ENCODE measurements at places on chromosomes 2 and 18.

- peak; percentile 66 for DNase-seq
Measured at GRCh38 chr2:100247256-100248043, 74.9 kb downstream of the LONRF2 start.

- DNase-seq = peak; percentile 57
Measured at GRCh38 chr18:63439334-63439733, 17.1 kb upstream of the VPS4B start.

DNA sequence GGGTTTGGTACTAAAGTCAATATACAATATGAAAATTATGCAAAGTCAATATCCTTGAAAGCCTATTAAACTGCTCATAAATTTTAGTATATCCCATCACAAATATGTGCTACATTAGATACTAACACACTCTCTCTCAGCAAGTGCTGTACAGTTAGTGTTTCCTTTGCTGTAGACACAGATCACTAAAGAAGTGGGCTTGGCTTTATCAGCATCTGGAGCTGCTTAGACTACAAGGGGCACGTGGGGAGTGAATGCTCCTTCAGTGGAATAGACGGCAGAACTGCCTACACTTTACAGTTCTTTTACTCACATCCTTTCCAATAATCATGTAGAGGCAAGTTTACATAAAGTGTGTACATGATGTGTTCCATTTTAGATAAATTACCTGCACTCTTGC, 26.0 kb upstream of the EFEMP1 start:
- no peak for DNase-seq

DNA sequence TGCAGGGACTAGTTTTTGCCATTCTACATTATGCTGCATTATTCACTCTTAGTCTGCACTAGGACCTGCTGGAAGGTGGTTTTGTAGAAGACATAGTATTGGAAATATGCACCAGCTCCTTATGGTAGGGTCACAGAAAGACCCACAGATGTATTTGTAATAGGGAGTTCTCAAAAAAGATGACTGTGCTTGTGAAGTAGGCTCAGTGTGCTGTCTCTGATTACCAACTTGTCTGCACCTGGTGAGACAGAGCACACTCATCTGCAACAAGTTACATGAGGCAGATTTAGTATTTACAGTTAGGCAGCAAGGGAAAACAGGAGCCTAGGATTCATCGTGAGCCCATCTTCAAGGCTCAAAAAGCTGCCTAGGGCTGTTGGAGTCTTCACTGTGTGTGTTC, 29.4 kb downstream of the RHBDD1 start:
- no peak for DNase-seq

- DNase-seq = no peak
Measured at GRCh38 chr2:98793275-98793674, 62.3 kb upstream of the MGAT4A start.

DNA sequence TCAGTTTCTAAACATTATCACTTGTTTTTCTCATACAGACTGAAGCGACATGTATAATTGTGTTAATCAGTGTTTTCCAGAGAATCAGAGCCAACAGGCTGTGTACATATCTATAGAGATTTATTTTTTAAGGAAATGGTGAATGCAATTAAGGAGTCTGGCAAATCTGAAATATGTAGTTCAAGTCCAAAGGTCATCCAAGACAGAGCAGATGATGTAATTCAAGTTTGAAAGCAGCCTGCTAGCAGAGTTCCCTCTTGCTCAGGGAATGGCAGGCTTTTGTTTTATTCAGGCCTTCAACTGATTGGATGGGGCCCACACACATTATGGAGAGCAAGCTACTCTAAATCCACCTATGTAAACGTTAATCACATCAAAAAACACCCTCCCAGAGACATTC, 282.6 kb downstream of the CBLN2 start:
- DNase-seq = no peak

DNA sequence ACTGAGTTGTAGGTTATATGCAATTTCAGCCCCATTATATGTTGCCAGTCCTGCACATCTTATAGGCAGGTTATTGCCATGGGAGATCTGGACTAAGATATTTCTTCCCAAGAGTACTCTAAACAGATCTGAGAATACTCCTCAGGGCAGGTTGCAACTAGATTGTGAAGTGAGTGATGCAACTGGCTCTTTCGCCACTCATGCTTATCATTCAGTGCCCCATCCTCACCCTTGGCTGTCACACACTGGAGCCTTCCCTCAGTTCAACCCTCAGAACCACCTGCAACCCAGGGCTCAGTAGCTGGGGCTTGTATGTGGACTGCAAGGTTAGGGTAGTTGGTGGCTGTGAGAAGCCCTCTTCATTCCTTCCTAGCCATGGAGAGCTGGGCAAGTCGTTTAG, 14.1 kb downstream of the MERTK start:
- no peak for DNase-seq

DNA sequence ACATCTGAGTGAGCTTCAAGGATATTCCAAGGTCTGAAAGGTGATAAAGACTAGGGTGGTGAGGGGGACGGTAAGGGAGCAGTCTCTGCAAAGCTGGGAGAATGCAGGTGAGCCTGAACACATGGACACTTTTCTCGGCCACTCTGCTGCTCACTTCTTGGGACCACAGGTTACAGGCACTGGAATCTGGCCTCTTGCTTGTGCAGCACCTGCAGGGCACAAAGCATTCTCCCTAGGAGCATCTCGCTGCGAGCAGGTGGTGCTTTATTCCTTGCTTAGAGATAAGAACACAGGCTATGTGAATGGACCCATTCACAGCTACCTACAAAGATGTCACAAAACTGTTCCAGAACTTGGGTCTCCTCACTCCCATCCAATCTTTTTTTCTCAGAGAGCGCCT, 153.2 kb downstream of the DDX1 start:
- DNase-seq = no peak

DNA sequence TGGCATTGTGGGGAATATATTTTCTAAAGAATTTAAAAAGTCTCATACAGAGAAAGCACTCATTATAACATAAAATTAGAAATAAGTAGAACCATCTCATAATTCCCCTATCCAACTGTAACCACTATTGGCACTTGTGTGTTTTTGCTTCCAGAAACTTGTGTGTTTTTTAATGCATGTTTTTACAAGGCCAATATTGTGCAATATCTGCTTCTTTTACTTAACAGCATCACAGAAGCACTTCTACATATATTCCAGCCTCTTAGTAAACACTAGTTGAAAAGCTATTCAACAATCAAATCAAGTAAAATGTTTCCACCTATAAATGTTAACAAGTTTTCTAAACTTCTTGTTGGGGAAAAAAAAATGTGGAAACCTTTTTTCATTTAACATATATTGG, 132.7 kb downstream of the LRP2 start:
- DNase-seq = no peak

DNA sequence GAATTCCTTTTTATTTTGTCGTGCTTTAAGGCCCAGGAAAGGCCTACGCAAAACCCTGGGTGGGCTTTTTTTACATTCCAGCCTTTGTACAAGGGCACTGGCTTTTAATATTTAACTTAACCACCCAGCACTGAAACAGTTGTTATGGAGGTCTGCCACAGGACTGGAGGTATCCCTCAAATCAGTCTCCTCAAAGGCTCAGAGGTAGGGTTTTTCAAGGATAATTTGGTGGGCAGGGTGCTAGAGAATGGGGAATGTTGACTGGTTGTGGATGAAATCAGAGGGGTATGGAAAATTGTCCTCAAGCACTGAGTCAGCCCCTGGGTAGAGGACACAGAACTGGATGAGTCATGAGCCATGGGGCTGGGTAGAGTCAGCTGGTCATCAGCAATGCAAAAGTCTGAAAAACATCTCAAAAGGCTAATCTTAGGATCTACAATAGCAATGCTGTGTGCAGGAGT, 443.1 kb downstream of the THSD7B start:
- DNase-seq = no peak

DNA sequence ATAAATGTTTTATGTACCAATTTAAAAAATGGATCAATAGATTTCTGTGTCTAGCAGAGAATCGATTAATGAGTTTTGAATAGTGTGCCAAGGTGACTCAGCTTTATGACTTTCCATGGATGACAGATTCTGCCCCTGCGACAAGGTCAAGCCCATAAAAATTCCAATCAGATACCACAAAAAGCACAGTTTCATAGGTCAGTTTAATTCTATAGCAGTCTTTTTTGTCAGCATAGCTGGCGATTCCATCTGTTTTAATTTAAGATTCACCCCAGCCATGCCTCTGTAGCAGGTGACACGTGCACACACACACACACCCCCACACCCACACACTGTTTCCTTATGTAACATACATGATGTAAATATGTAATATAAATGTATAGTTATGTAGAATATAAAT, 28.9 kb downstream of the RAB31 start:
- DNase-seq = no peak
